ENCODE measurements at places on chromosomes 6 and 20.

DNA sequence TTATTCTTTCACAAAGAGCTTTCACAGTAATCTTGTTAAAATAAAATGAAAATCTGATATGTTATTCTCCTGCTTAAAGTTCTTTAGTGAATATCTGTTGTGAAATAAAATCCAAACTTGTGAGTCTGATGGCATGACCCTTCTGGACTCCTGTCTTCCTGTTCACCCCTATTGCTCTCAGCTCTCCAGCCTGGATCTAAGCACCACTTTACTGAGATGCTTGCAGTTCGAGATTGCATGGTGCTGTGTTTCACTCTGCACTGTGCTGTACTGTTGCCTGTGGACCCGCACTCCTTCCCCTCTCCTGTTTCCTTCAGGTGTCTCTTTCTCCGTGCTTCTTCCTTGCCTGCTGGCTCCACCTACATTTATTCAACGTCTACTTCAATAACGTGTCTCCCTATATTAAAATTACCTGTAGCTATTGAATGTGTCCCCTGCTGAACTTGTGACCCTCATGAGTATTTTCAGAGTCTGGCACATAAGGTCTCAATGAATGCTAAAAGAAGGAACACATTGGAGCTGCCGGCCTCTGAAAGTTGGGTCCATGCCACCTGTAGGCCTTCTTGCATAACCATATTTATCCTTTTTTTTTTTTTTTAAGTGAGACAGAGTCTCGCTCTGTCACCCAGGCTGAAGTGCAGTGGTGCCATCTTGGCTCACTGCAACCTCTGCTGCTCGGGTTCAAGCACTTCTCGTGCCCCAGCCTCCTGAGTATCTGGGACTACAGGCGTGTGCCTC is 100.1 kb downstream of the ARID1B start:
- no peak overlapping the region for H3K4me3 ChIP-seq
- DNase-seq: no peak
- no peaks in the 10 kb centered on the region for H3K4me1 ChIP-seq
- H3K36me3 ChIP-seq: no peaks in the 10 kb centered on the region
- no peaks in the 10 kb centered on the region for H3K27me3 ChIP-seq
- H3K27ac ChIP-seq: no peak overlapping the region

- H3K27ac ChIP-seq: no peak overlapping the region
- no peak overlapping the region for H3K4me3 ChIP-seq
- H3K27me3 ChIP-seq: no peaks in the 10 kb centered on the region
Measured at GRCh38 chr6:55034752-55035151, 139.6 kb upstream of the HCRTR2 start.

DNA sequence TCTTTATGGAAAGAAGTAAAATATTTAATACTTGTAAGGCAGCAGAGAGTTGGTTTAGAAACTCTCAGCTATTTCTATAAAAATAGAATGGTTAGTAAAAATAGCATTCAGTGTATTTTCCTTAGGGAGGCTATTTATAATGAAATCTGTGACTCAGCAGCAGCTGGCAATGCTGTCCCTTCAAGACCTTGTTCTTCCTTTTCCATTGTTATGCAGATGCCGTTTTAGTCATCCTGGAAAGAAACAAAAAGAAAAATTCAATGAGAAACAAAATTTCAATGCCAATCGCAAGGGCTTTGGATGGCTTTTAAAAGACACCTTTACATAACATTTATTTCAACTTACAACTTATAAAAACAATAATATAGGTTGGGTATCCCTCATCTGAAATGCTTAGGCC is 17.5 kb downstream of the MPC1 start:
- DNase-seq: no peak
- no peak overlapping the region for H3K4me3 ChIP-seq
- H3K27me3 ChIP-seq: no peaks in the 10 kb centered on the region
- no peaks in the 10 kb centered on the region for H3K4me1 ChIP-seq
- no peak overlapping the region for H3K27ac ChIP-seq
- peaks cover 14% of the 10 kb centered on the region for H3K36me3 ChIP-seq

GRCh38 chr6:115891111-115891669 is 169.5 kb downstream of the FRK start:
- no peak for DNase-seq
- no peaks in the 10 kb centered on the region for H3K27me3 ChIP-seq
- H3K36me3 ChIP-seq: no peaks in the 10 kb centered on the region
- no peak overlapping the region for H3K27ac ChIP-seq
- no peaks in the 10 kb centered on the region for H3K4me1 ChIP-seq

- no peak overlapping the region for H3K4me3 ChIP-seq
- no peaks in the 10 kb centered on the region for H3K27me3 ChIP-seq
- H3K36me3 ChIP-seq: no peaks in the 10 kb centered on the region
Measured at GRCh38 chr6:159902620-159903019, 11.8 kb downstream of the MAS1 start.
